Dorsolateral prefrontal cortex (tissue), 122 donors: ENCODE measurements at places on chromosomes 13 and 19.

- DNase-seq: no peak
Measured at GRCh38 chr19:28401739-28402424, 811.1 kb downstream of the UQCRFS1 start.

GRCh38 chr13:78540058-78540457, 63.3 kb downstream of the POU4F1 start:
- DNase-seq: no peak

GRCh38 chr13:26474286-26474685, 83.2 kb upstream of the WASF3 start:
- no peak for DNase-seq

DNA sequence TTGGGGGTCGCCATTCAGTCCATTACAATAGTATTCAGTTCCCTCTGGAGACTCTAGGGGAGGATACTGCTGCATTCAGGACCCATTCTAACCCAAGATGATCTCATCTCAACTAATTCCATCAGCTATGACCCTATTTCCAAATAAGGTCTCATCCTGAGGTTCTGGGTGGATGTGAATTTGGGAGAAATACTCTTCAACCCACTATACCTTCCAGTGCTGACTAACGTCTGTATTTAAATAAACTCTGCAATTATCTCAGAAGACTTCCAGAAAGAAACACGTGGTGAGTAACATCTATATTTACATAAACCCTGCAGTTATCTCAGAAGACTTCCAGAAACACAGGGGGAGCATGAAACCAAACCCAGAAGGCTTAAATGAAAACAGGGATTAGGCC, 1300.7 kb downstream of the PCDH9 start:
- no peak for DNase-seq

GRCh38 chr13:38358684-38359083, 9.0 kb downstream of the UFM1 start:
- no peak for DNase-seq

GRCh38 chr13:34003656-34004055, 185.7 kb downstream of the RFC3 start:
- no peak for DNase-seq

DNA sequence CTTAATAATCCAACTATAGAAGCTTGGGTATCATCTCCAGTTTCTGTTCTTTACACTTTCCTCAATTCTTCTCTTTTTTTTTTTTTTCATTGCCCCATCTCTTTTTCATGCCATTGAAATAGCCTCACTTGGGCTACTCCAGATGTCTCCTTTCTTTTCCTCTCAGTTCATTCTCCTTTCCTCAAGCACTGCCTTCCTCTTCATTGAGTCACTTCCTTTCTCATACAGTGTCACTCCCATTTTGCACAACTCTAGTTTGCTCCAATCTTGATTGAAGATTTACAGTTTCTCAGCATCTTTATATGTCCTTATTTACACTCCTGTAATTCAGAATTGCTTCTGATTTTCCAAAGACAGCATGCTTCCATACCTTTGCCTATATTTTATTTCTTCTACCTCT, 61.3 kb downstream of the IPO5 start:
- no peak for DNase-seq

DNA sequence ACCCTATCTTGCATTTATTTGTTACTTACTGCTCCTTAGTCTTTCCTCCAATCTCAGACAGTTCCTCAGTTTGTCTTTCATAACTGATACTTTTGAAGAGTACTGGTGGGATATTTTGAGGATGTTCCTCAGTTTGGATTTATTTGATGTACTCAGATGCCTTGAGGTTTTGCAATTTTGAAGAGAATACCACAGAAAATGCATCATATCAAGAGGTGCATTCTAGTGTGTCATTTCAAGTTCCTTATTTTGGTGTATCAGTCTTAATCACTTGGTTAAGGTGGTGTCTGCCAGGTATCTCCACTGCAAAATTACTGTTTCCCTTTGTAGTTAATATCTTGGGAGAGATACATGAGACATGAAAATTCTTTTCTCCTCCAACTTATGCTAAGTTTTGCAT, 75.1 kb downstream of the URI1 start:
- no peak for DNase-seq

GRCh38 chr13:52027832-52028231, 3.3 kb downstream of the UTP14C start:
- no peak for DNase-seq
